Stimulated activated CD8-positive, alpha-beta memory T cell treated with anti-CD3 and anti-CD28 coated beads, Interleukin-7, amount 100 ng/mL, for 1 hour (primary cell): ENCODE measurements at places on chromosomes 3 and 15.

GRCh38 chr3:27861046-27862036 lies 139.2 kb upstream of the EOMES start:
- no peak for DNase-seq

DNA sequence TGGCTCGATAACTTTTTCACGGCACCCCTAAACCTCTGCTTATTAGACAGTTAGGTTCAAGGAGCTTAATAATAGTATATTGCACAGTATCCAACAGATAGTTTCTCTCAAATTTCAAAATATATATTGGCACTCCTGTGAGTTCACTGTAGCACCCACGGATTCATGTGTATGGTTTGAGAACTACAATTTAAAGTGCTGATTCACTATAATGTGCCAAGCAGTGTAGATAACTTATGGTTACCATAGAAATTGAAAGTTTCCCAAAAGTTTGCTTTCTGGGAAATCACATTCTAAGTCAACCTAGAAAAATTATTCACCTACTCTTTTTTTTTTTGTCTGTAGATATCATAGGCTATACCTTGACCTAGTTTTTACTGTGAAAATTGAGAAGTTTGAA lies 86.6 kb downstream of the GAP43 start:
- no peak for DNase-seq

DNA sequence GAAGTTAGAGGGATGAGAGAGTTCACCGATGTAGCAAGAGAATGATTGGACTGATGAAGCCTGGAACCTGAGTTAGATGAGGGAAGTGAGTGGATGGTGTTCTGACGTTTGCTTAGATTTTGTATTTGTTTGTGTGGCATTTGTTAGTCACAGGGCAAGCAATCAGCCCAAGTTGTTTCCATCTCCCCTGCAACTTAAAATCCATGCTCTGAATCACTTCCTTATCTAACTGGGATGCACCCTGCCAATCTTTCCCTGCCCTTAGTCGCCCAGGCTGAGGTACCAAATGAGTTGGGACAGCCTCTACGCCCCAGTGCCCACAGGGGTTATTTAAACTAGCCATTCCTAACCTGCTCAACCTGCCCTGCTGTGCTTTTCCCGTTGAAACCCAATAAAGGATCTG lies 12.6 kb downstream of the PAQR5 start:
- no peak for DNase-seq

DNA sequence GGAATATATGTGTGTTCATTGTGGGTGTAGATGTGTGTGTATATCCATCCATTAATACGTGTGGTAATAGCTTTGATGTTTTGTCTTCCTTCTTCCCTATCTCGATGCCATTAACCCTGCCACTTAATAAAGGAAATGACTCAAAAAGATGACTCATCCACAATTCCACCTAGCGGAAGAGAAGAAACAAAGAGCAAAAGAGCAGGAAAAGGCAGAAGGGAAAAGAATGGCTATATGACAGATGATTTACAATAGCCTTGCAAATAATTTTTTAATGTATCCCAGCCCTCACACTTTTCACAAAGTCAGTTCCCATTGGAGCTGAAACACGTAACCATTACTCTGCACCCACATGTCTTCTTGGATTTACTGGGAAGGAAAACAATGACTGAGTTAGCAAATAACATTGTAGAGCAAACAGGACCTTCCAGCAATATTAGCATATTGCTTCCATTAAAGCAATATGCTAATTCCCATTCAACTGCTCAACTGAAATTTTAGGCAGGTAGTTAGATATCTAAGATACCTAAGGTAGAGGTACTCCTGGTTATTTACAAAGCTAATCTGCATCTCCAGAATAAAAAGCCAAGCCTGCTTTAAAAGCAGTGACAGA lies 197.2 kb downstream of the KCNAB1 start:
- no peak for DNase-seq

DNA sequence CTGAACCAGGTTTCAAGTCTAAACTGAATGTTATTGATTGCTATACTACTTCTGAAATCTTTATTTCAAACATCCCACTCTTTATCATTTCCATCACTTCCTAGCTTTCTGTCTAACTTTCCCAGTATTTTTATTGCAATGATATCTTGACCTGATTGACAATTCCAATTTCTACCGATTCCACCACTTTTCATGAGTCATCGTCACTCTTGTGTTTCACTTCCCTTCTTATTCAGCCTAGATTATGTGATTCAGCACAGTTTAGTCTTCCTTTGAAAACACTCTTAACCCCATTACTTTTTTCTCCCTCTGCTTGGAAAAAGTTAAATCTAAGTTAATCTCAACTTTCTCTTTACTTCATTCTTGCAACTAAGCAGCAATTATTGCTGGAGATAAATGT lies 62.6 kb downstream of the SLC7A14 start:
- no peak for DNase-seq

- DNase-seq = no peak
These were observed 145.8 kb downstream of the CBLB start for GRCh38 chr3:105722943-105723556.

DNA sequence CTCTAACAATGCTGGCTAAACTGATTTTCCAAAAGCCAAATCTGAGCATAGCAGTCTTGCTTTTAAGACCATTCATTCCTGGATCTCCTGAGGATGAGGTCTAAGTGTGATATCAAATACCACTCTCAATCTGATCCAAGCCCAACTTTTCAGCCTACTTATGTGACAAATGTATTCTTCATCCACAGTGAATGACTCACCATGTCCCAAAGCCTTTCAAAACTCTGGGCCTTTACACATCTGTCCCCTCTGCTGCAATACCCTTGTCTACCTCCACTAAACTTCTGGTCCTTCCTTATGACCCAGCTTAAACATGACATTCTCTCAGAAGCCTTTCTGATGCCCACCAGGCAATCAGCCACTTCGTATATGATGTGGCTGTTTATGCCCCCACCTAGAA lies 4.6 kb downstream of the ANAPC13 start:
- no peak for DNase-seq
